ENCODE measurements at places on chromosomes 12 and 14. TPM values are rescaled to one million over a fixed set of nuclear protein-coding genes. Genes with fewer than 3 reads are reported as not detected.

ITPR2 gene
- 32.2 TPM for total RNA-seq

SLC25A29 gene
- 13.4 TPM for total RNA-seq

SLC39A5 gene
- 0.20 TPM for total RNA-seq

HSPA2 gene
- total RNA-seq, result 23.3 TPM
